Body of pancreas (tissue), 4 donors: ENCODE measurements at places on chromosomes 3 and 15.

DNA sequence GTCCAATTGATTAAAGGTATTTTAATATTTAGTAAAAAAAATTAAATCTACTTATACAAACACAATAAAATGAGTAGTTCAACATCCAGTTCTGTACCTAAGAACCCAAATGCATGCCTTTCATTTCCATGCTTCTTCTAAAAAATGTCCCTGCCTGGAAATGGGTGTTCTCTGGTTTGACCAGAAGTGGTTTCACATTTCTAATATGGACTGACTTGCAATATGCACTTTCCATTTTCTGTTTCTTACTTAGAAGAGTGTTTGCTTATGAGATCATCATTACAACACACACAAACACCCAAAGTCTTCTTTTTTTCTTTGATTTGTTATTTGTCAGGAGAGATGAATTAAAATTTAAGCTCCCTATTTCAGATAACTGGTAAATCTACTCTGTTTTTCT lies 879.6 kb downstream of the AGBL1 start:
- H3K4me3 ChIP-seq: no peak overlapping the region
- no peaks in the 10 kb centered on the region for H3K4me1 ChIP-seq
- H3K27me3 ChIP-seq: no peaks in the 10 kb centered on the region
- H3K27ac ChIP-seq: no peak overlapping the region
- no peaks in the 10 kb centered on the region for H3K36me3 ChIP-seq

- no peaks in the 10 kb centered on the region for H3K27me3 ChIP-seq
- peaks cover 30% of the 10 kb centered on the region for H3K4me1 ChIP-seq
- H3K27ac ChIP-seq: no peak overlapping the region
Measured at GRCh38 chr3:197682713-197683112, 54.0 kb downstream of the RUBCN start.

DNA sequence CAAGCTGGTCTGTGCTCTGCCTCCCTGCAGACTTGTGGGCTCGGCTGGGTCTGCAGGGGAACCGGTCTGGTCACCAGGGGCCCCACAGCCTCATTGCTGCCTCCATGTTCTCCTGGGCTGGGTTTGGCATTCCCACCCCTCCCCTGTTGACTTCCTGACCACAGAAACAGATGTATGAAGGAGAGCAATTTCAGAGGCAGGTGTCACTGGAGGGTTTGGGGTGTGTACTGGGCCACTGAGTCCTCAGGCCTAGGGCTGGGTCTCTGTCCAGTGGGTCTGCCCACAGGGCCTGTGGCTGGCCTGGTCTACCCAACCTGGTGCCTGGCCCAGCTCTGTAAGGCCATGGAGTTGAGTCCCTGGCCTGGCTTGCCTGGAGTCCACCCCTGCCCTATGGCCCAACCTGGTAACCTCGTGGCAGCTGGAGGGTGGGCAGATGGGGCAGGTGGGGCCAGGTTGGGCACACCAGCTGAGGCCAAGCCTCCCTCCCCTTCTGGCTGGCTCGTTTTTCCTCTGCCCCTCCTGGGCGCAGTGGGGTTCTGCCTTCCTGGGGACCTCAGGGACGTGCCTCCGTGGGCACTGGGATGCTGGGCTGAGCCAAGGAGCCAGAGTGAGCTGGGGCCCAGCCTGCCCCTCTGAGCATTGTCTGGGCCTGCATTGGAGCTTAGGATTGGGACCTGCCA lies 20.8 kb downstream of the PLXNA1 start:
- no peaks in the 10 kb centered on the region for H3K27me3 ChIP-seq
- H3K36me3 ChIP-seq: no peaks in the 10 kb centered on the region
- no peak for DNase-seq
- H3K4me1 ChIP-seq: peaks cover 11% of the 10 kb centered on the region
- no peak overlapping the region for H3K4me3 ChIP-seq

DNA sequence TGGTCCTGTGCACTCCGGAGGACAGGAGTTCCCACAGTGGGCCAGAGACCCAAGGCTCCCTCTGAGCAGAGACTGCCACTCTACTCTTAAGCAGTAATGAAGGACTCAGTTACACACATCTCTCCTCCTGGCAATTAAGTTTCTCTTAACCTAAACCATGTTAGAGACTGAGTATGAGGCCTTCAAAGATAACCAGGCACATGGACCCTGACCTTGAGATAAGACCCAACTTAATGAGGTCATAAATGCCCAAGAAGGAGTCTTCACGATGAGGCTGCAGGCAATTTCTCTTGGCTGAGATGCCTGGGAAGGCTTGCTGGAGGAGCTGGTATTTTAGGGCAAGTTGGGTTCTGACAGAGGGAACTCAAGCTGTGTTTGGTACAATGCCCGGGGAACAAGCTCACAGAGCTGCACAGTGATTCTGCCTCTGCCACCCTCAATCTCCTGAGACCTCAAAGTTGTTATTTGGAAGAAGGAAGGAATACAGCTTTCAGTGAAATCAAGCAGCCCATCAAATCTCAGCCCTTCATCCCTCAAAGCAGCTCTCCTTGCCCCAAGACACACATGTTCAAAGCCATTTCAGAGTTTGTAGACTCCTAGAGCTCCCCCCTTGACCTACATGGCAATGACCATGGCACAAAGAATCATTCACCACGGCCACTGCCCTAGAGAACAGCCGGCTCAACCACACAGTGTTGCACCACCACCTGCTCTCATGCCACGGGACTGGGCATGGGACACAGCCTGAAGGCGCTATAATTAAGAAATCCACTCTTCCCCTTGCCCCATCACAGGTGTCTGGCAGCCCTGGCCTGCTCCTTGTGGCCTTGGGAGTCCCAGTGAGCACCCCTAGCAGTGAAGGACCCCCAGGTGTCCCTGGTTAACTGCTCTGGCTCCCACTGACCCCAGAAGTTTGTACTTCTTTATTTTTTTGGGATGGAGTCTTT lies 7.1 kb downstream of the RMDN3 start:
- no peak overlapping the region for H3K27ac ChIP-seq
- H3K36me3 ChIP-seq: peaks cover 12% of the 10 kb centered on the region
- H3K27me3 ChIP-seq: no peaks in the 10 kb centered on the region
- no peak for DNase-seq
- H3K4me3 ChIP-seq: no peak overlapping the region

- peaks cover 2% of the 10 kb centered on the region for H3K36me3 ChIP-seq
- no peaks in the 10 kb centered on the region for H3K27me3 ChIP-seq
- peaks cover 54% of the 10 kb centered on the region for H3K4me1 ChIP-seq
- H3K27ac ChIP-seq: peak overlapping the region; percentile 82
- DNase-seq: peak; percentile 71
- H3K4me3 ChIP-seq: peak overlapping the region; percentile 19
Measured at GRCh38 chr3:184568924-184569829, 7.6 kb downstream of the EPHB3 start.

DNA sequence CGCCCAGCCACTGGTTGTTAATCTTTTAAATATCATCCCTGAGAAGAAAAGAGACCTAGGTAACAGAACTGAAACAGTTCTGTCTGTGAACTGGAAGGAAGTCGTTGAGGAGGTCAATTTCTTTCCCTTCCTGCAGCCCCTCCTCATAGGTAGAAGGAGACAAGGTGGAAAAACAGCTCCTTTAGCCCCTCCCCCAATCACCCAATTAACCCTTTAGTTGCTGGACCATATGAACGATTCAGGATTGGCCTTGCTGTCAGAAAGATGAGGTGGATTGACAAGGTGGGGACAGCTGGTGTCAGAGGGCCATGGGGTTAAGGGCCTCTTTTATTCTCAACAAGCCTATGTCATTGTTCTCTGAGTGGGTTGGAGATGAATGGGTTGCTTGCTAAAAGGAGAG lies 36.0 kb upstream of the ZNF445 start:
- no peaks in the 10 kb centered on the region for H3K36me3 ChIP-seq
- H3K4me3 ChIP-seq: no peak overlapping the region
- no peak for DNase-seq
- H3K27ac ChIP-seq: no peak overlapping the region

DNA sequence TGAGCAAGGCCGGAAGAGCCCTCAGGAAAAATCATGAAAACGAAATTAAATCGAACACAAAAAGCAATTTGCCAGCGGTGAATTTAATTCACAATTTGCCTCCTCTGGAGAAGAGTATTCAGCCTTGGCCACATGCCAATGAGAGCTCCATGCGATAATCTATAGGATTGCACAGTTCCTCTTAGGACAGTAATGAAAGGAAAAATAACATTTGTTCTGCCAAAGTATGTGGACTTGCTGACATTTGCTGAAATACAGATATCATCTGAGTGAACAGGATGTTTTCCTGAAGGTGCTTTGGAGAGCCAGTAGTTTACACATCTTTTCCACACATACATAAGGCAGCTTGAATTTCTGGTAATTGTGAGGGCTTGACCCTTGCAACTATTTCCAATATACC lies 188.6 kb upstream of the PDZRN3 start:
- peak; percentile 25 for DNase-seq
- H3K27ac ChIP-seq: no peak overlapping the region
- H3K4me3 ChIP-seq: no peak overlapping the region
- H3K36me3 ChIP-seq: no peaks in the 10 kb centered on the region
- H3K27me3 ChIP-seq: no peaks in the 10 kb centered on the region

DNA sequence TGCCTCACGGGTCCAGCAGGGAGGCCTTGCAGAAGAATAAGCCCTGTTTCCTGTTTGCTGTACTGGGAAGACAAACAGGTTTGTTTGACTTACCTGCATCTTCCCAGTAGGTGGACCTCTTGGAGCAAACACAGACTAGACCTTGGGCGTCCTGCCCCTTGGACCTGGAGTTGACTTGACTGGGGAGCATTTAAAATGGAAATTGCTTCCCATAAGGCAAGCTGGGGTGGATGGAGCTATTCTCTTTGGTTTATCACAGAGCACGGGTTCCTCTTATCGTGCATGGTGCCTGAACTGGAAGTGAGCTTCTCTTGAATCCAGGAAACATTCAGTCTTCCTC lies 151.4 kb downstream of the RPLP1 start:
- peak; percentile 57 for DNase-seq
- H3K36me3 ChIP-seq: no peaks in the 10 kb centered on the region
- H3K4me3 ChIP-seq: no peak overlapping the region
- H3K27me3 ChIP-seq: no peaks in the 10 kb centered on the region
- peak overlapping the region; percentile 51 for H3K27ac ChIP-seq

DNA sequence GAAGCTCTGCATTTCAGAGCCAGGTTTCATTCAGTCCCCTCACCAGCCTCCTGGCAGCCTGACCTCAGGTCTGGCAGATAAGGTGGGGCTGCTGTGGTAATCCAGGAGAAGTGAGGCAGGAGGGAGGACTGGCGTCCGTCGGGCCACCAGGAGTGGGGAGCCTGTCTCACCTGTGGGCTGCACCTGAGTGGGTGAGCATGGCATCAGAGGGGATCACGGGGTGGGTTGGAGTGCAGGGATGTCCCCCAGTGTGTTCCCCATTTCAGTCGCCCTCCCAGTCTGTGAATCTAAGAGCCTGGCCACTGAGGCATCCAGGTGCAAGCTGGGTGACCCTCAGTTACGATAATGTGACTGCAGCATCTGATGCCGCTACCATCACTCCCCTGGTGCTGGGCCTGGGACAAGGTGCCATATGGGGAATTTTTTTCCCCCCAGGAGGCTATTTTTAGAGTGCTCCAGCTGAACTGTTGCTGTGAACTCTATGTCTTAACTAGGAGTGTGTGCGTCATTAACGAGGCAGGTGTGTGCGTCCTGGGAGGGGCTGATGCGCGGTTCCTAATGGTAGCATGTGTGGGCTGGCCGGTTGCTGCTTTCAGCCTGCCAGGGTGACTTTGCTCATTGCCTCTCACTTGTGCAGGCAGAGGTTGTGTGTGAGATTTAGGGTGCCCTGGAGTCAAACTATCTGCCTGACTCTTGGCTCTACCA lies 165.2 kb downstream of the SLCO3A1 start:
- H3K27me3 ChIP-seq: no peaks in the 10 kb centered on the region
- no peaks in the 10 kb centered on the region for H3K36me3 ChIP-seq
- no peak overlapping the region for H3K27ac ChIP-seq
- H3K4me3 ChIP-seq: no peak overlapping the region
- no peaks in the 10 kb centered on the region for H3K4me1 ChIP-seq

GRCh38 chr15:58136731-58137130 lies 1.4 kb upstream of the AQP9 start:
- no peaks in the 10 kb centered on the region for H3K27me3 ChIP-seq
- no peak for DNase-seq
- H3K36me3 ChIP-seq: no peaks in the 10 kb centered on the region
- no peak overlapping the region for H3K27ac ChIP-seq
- H3K4me1 ChIP-seq: no peaks in the 10 kb centered on the region

DNA sequence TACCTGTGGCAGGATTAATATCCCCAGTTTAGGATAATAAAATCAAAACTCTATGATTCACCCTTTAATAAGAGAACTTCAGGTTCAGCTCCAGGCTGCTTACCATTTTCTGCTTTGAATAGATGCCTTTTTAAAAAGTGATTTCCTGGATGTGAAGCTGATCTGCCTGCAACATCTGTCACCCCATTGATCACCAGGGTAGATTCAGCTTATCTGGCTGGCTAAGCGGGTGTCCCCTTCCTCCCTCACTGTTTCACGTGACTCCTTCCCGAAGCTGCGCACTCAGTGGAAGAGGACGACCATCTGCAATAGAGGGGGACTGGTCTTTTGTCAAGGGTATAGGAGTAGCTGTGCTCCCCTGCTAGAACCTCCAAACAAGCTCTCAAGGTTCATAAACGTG lies 128.1 kb downstream of the IL1RAP start:
- H3K27ac ChIP-seq: no peak overlapping the region
- H3K4me1 ChIP-seq: peaks cover 13% of the 10 kb centered on the region
- H3K4me3 ChIP-seq: no peak overlapping the region

- H3K27ac ChIP-seq: peak overlapping the region; percentile 97
- peaks cover 36% of the 10 kb centered on the region for H3K4me1 ChIP-seq
- no peaks in the 10 kb centered on the region for H3K36me3 ChIP-seq
- no peaks in the 10 kb centered on the region for H3K27me3 ChIP-seq
Measured at GRCh38 chr15:56919609-56920366, 1.3 kb downstream of the TCF12 start.

DNA sequence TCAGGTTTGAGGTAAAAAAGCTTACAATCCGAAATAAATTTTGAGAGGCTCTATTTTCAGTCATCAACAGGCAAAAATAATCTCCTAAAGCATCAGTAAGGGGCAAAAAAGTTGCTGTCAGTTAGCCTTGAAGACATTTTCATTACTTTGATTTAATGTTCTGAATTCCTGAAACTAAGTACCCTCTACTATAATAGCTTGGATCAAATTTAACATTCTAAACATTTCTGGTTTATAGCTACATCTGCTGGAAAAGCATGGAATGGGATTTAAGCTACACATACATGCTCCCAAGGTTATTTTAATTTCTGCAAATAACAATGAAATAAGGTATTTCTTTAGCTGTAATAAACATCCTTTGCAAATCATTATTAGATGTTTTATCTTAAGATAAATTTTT lies 245.4 kb downstream of the ULK4 start:
- no peak overlapping the region for H3K4me3 ChIP-seq
- no peaks in the 10 kb centered on the region for H3K4me1 ChIP-seq
- no peaks in the 10 kb centered on the region for H3K36me3 ChIP-seq
- no peak overlapping the region for H3K27ac ChIP-seq

GRCh38 chr3:66712210-66712609 lies 211.4 kb upstream of the LRIG1 start:
- no peak overlapping the region for H3K27ac ChIP-seq
- no peaks in the 10 kb centered on the region for H3K36me3 ChIP-seq

- DNase-seq: peak; percentile 67
- H3K27me3 ChIP-seq: no peaks in the 10 kb centered on the region
- H3K4me3 ChIP-seq: no peak overlapping the region
- peaks cover 7% of the 10 kb centered on the region for H3K4me1 ChIP-seq
Measured at GRCh38 chr15:67998599-67999133, 55.4 kb upstream of the PIAS1 start.
